A673 (cell line): ENCODE measurements at places on chromosomes 2 and 18. TPM values are rescaled to one million over a fixed set of nuclear protein-coding genes. Genes with fewer than 3 reads are reported as not detected.

- H3K4me3 ChIP-seq: peak overlapping the region; percentile 51
- H3K27ac ChIP-seq: no peak overlapping the region
- H3K36me3 ChIP-seq: no peaks in the 10 kb centered on the region
- DNase-seq: peak; percentile 7
Observed at GRCh38 chr2:174485788-174486562, 854 bp downstream of the GPR155 start.

DNA sequence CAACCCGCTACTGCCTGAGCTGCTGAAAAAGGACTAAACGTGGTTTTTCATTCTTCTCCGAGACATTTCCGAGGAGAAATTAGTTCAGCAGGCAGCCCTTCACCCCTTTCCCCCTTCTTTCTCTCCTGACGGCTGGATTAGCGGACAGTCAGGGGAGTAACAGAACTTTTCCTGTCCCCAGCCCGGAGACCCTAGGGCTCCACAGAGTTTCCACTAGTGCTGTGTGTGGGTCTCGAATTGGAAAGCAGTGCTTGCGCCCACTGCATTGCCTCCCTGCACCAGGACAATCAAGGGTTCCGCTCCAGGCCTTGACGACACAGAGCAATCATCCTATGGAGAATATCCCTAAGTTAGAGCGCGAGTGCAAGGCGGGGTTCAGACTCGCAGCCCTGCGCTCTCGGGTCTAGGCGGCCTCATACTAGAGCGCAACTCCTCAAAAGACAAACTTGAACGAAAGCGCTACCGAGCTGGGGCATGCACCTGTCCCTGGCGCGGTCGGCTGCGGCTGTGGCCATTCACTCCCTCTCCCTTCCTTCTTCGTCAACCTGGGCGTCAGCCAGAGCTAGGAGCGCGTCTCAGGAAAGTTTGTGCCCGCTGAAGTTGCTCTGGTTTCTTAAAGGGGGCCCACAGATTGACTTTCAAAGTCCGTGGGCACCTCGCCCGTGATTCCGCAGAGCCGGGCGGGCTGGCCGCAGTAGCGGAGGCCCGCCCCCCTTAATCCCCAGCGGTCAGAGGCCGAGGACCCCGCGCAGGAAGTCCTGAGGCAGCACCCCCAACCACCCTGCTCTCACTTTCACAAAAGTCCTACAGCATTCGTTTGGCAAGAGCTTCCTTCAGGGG, 801 bp downstream of the OSR1 start:
- no peaks in the 10 kb centered on the region for H3K36me3 ChIP-seq
- no peak for DNase-seq
- no peak overlapping the region for H3K27ac ChIP-seq
- H3K27me3 ChIP-seq: peaks cover 96% of the 10 kb centered on the region

DNA sequence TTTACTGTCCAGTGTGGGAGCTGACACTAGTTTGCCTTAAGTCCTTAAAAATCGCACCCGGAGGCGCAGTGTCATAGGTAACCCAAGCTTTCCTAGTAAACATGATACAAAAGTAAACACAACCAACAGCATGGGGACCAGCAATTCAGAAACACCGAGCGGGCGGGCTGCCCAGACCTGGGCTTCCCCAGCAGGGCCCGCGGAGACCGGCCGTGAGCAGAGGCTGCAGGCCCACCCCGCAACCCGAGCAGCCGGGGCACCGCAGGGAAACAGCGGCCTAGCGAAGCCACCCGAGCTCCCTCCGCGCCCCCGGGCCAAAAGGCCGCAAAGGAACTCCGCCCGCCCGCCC, 296 bp downstream of the TTC21B start:
- DNase-seq: no peak
- H3K27ac ChIP-seq: peak overlapping the region; percentile 86
- no peaks in the 10 kb centered on the region for H3K27me3 ChIP-seq

- H3K27me3 ChIP-seq: peaks cover under 1% of the 10 kb centered on the region
- H3K4me3 ChIP-seq: no peak overlapping the region
- DNase-seq: no peak
- no peak overlapping the region for H3K27ac ChIP-seq
- no peaks in the 10 kb centered on the region for H3K36me3 ChIP-seq
- H3K4me1 ChIP-seq: no peaks in the 10 kb centered on the region
Observed at GRCh38 chr2:26581991-26582842, 58.9 kb downstream of the CIB4 start.

DNA sequence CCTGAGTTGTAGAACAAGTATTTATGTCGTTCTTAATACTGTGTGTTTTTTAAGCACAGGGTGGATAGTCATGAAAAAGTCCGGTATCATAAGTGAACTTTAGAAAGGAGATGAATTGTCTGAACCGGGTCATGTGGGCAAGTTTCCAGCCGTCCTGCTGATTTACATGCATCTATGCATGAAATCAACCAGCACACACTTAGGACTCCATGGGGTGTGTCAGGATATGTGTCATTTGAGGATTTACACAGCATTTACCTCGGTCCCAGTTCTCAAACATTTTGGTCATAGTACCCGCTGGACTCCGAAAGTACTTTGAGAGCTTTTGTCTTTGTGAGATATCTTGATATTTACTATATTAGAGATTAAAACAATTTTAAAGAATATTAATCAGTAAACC, 47.5 kb upstream of the TWSG1 start:
- H3K36me3 ChIP-seq: no peaks in the 10 kb centered on the region
- peak; percentile 82 for DNase-seq
- no peak overlapping the region for H3K27ac ChIP-seq

DNA sequence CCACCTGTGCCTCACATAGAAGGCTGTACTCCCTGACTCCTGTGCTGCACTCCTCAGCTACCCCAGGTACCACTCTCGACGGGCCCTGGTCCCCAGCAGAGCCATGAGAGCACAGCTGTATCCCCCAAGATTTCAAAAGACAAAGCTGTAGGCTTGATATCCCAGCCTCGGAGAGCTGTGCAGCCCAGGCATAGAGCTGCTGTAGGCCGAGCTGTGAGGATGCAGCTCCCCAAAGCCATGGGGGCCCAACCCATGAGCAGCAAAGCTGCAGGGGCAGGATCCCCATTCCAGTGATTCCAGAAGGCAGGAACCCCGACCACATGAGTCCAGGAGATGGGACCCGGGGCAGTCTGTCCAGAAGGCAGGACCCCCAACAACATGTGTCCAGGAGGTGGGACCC, 123.8 kb upstream of the CBLN2 start:
- no peaks in the 10 kb centered on the region for H3K4me1 ChIP-seq
- no peaks in the 10 kb centered on the region for H3K27me3 ChIP-seq

DNA sequence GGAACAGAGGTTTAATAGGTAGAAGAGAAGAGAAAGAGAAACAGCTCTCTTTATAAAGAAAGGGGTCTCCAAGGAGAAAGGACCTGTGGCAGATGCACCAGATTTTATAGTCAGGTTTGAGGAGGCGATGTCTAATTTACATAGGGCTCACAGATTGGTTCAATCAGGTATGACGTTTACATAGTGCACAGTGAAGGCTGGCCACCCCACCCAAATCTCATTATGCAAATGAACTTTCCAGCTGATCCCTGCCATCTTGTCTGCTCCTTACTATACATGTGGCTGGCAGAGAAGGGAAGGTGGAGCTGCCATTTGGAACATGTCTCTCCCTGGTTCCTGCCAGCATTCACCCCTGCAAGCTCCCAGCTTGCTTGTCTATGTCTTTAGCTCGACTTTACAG, 557.8 kb downstream of the SUCLG1 start:
- no peak for DNase-seq
- H3K27me3 ChIP-seq: no peaks in the 10 kb centered on the region
- no peak overlapping the region for H3K4me3 ChIP-seq
- no peaks in the 10 kb centered on the region for H3K4me1 ChIP-seq

GRCh38 chr18:76819411-76820136, 2.8 kb upstream of the ZNF236 start:
- no peaks in the 10 kb centered on the region for H3K27me3 ChIP-seq
- no peak for DNase-seq
- H3K36me3 ChIP-seq: no peaks in the 10 kb centered on the region
- no peak overlapping the region for H3K27ac ChIP-seq
- no peak overlapping the region for H3K4me3 ChIP-seq

DNA sequence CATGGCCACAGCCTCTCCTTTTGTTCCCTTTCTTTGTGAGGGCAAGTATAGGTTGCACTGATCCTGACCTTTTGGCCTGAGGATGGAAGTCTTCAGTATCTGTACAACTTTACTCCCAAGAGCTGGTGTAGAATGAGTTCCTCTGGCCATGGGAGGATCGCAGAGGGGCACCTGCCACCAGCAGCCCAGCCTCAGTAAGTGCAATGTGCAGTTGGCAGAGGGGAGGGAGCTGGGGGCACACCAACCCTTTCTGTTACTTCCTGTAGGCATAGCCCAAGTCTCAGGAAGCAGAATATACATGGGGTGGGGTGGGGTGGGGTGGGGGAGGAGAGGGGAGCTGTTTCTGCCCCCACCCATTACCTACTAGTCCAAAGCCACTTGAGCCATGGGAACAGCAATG, 65.1 kb upstream of the AQP4 start:
- no peak overlapping the region for H3K27ac ChIP-seq
- H3K4me3 ChIP-seq: no peak overlapping the region
- no peaks in the 10 kb centered on the region for H3K27me3 ChIP-seq

- DNase-seq: no peak
- peaks cover 30% of the 10 kb centered on the region for H3K4me1 ChIP-seq
- no peaks in the 10 kb centered on the region for H3K27me3 ChIP-seq
Observed at GRCh38 chr18:3530807-3531206, 80.8 kb downstream of the TGIF1 start.

DNA sequence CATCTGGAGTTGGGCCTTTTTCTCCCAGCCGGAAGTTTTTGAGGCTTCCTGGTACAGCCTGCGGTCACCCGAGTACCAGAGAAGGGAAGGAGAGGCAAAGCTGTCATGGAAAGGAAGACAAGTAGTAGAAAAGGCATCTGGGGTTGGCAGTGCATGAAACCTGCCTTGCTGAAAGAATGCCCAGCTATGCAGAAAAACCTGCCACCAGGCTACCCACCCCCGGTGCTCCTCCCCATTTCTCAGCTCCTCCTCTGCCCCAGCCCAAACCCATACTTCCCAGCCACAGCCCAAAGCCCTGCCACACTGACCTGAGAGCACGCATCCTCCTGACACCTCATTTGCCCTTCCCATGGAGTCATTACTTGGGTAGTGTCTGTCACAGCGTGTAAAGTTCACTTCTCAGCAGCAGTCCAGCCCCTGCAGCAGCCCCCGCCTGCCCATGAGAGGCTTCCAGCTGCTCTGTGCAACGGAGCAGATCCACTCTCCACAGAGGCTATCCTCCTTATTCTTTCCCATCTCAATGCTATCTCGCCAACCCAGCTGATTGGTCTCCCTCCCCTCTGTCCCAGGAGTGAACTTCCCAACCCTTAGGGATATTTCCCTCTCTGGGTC, 40.4 kb upstream of the MAL start:
- no peak overlapping the region for H3K27ac ChIP-seq
- H3K4me3 ChIP-seq: no peak overlapping the region
- H3K4me1 ChIP-seq: no peaks in the 10 kb centered on the region
- H3K36me3 ChIP-seq: no peaks in the 10 kb centered on the region
- no peak for DNase-seq
- H3K27me3 ChIP-seq: peaks cover 18% of the 10 kb centered on the region

GRCh38 chr18:73556904-73557303, 590.7 kb downstream of the FBXO15 start:
- no peak overlapping the region for H3K4me3 ChIP-seq
- H3K4me1 ChIP-seq: no peaks in the 10 kb centered on the region
- H3K27me3 ChIP-seq: no peaks in the 10 kb centered on the region
- H3K27ac ChIP-seq: no peak overlapping the region

DNA sequence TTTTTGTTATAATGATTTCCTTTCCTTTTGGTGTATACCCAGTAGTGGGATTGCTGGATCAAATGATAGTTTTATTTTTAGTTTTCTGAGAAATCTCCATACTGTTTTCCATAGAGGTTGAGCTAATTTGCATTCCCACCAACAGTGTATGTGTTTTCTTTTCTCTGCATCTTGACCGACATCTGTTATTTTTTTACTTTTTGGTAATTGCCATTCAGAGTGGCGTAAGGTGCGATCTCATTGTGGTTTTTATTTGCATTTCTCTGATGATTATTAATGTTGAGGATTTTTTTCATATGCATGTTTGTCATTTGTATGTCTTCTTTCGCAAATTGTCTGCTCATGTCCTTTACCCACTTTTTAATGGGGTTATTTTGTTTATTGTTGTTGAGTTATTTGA, 58.1 kb downstream of the ARHGAP25 start:
- H3K36me3 ChIP-seq: no peaks in the 10 kb centered on the region
- peaks cover 7% of the 10 kb centered on the region for H3K4me1 ChIP-seq
- no peak for DNase-seq

DNA sequence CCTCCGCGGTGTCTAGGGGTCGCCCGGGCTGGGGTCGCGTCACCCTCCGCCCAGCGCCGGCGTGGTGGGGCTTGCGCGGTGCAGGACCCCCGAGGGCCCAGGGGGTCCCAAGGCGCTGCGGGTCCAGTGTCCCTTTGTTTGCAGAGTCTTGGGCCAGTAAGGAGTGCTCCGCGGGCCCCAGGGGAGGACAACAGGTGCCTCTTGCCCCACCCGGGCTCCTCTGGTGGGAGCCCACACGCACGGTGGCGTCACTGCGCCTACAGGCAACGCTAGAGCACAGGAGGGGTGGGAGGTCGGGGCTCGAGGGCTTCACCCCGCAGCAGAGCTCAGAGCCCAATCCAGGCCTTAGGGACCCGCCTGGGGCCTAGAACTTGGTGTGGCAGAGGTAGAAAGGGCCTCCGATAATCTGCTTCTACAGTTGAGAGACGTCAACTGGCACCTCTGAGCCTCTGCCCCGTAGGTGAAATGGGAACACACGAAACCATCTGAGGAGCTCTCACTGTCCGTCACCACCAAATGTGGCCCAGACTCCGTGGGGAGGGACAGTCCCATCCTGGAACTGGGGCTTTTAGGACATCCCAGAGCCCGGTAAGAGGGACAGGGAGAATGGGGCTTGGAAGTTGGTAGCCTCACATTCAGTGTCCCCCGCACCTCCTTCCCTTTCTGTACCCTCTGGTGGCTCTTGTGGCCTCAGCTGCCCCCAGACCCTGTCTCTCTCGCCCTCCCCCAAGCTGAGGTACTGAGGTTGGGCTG, 1.4 kb downstream of the ARID5A start:
- peak overlapping the region; percentile 72 for H3K4me3 ChIP-seq
- H3K4me1 ChIP-seq: peaks cover 38% of the 10 kb centered on the region
- H3K36me3 ChIP-seq: no peaks in the 10 kb centered on the region
- DNase-seq: no peak
- H3K27ac ChIP-seq: no peak overlapping the region

The ALPI gene
- total RNA-seq: not detected in 2 replicates

The ELOA2 gene
- total RNA-seq: not detected in 2 replicates

The GRHL1 gene
- 0.13 and 0.42 TPM in 2 replicates for total RNA-seq

The SERPINB10 gene
- total RNA-seq: not detected in 2 replicates

The AMER3 gene
- total RNA-seq: not detected in 2 replicates
